ENCODE measurements at places on chromosomes 6 and 20. TPM values are rescaled to one million over a fixed set of nuclear protein-coding genes. Genes with fewer than 3 reads are reported as not detected.

DNA sequence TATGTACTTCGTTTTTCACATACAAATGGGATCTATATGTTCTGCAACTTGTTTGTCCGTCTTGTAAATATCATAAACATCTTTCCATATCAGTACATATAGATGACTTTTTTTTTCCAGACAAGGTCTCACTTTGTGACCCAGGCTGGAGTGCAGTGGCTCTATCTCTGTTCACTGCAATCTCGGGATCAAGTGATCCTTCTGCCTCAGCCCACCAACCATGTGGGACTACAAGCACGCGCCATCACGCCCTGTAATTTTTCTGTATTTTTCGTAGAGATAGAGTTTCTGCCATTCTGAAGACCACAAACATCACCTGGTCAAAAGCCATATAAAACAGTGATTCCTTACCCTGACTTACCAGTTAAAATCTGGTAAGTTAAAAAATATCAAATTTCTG is 37.7 kb upstream of the SYNCRIP start:
- DNase-seq = no peak

DNA sequence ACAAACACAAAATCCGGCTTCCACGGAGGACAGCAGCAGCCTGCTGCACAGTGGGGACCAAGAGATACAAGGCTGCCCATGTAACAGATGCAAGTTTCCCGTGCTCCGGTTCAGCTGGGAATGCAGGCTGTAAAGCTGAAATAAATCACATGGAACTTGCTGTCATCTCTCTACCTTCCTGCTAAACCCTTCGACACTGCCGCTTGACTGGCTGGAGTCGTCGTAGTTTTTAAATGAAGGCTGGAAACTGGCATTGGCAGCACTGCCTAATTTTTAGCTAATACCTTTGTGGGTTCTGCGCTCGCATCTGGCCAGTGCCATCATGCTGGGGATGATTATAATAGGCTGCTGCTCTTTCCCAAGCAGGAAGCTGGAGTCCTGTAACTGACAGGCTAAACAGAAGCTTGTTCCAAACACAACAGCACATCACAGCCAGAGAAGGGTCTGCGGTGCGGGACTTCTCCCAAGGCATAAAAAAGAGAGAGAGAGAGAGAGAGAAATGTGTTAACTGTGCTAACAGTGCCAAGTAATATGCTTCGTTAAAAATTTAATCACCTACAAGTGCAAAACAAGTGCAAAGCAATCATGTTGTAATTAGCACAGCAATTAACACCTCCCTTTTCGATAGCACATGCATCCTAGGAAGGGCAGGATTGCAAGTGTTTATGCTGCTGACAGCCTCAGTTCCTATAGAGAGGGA is 146.1 kb downstream of the TFAP2A start:
- no peak for DNase-seq

Gene COL9A3
- total RNA-seq = 0.35 TPM

DNA sequence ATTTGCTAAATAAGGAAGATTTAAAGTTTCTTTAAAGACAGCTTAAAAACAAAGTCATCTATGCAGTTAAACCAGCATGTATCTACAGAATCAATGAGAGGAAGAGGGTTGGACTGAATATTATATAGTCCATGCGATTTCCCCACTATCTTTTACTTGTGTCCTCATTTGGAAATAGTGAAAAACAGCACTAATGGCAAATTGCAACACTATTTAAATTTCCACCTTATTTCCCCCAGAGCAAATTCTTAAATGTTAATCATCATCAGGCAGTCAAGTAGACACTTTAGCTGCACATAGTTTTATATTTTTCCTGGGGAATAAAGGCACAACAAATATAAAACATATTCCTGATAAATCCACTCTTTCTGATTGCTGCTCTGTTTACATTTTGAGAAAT is 114.6 kb downstream of the LCA5 start:
- DNase-seq = no peak

GRCh38 chr6:107624541-107624940 is 134.6 kb downstream of the SOBP start:
- DNase-seq = no peak

DNA sequence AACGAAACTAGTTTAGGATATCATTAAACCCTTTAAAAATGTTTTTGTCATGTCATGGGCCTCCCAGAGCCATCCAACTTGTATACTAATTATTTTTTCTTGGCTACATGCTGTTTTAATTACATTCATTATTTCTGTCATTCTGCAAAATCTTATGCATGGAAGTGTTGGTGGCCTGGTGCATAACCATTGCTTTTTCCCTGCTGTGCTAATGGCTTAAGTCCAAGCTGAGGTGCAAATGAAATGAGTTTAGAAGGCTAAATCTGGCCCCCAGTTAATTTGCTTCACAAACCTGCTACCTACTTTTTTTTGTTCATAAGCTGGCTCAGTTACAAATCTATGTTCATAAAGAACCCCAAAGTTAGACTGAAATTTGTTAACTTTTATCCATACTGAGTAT is 1249.9 kb downstream of the EPHA7 start:
- no peak for DNase-seq

DNA sequence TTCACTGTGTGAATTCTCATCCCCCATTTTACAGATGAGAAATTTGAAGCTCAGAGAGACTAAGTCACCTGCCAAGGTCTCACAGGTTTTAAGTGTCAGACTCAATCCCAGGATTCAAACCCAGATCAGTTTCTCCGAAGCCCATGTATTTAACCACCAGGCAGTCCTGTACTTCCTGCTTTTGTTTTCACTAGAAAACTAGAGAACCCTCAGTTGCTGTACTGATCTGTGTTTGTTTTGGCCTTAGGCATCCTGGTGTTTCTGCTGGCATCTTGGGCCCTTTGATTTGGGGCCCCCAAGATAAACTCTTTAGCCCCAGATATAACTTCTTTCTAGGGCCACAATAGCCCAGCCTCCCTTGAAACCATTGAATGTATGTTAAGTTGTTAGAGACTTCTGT is 36.5 kb downstream of the PPP1R16B start:
- DNase-seq = no peak

Gene KCNQ5
- 15.8 TPM for total RNA-seq

GRCh38 chr20:41669708-41670263 is 51.6 kb upstream of the CHD6 start:
- DNase-seq = no peak

DNA sequence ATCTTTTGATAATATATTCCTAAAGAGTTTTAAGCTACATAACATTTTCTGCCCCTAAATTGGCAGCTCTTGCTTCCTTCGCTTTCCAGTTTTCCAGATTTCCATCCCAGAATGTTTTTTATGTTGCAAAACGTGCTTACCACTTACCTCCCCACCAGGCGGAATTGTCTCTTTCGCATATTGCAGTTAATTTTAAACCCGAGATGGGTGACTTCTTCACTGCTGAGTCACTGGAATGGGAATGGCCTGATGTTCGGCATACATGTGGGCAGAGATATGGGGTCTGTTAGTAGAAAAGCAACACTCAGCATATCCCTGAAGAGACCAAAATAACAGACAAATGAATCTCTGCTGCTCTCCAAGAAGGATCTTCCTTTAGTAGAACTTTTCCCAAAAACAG is 491.2 kb downstream of the PREX1 start:
- no peak for DNase-seq

DNA sequence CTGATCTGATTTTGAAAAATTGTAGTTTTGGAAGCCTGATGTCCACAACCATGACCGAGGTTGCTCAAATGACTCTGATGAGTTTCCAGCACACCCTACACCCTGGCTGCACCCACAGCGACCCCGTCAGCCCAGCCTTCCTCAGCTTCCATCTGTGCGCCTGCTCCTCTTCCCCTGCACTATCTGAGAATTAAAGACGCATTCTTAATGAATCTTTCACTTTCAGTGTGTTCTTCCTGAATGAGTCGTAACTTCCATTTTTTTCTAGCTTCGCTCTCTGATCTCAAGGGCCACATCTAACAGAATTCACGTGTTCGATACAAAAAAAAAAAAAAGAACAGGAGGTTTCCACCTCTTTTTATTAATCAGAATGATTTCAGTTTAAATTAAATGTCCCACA is 21.3 kb upstream of the RREB1 start:
- peak; percentile 64 for DNase-seq

GRCh38 chr6:126302191-126302590 is 37.7 kb upstream of the CENPW start:
- no peak for DNase-seq

DNA sequence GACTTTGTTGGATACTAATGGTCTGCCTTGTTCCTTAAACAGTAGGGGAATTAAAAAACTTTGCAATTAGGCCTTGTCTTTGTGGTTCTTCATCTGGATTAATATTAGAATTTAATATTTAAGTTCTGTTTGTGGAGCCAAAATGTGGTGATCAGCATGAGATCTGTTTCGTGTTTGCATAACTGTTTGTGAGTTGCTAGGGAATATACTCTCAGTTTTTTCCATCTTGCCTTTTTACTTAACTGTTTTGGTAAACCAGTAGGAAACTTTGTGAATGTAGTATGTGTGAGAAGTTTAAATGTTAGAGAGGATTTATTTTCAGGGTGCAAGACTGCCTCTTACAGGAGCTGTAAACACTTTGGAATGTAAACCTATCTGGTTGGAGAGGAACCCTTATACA is 35.6 kb downstream of the LRRC1 start:
- no peak for DNase-seq

GRCh38 chr6:5592886-5593519 is 331.7 kb downstream of the FARS2 start:
- DNase-seq = no peak

DNA sequence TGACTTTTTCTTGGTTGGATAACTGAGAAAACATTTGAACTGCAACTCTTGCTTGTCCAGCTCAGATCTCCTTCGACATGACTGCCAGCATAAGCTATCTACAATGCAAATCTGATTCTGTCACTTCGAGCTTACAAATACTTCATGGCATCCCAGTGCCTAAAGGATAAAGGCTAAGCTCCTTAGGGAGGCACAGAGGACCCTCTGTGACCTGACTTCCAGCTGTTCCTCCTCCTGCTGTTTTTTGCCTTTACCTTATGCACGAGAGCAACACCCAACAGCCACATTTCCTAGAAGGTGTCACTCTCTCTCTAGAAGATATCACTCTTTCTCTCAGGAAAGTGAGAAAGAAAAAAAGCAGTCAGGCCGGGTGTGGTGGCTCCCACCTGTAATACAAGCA is 23.4 kb downstream of the SLC17A5 start:
- DNase-seq = no peak

- no peak for DNase-seq
Measured at GRCh38 chr20:13205848-13206434, 15.1 kb upstream of the ISM1 start.

DNA sequence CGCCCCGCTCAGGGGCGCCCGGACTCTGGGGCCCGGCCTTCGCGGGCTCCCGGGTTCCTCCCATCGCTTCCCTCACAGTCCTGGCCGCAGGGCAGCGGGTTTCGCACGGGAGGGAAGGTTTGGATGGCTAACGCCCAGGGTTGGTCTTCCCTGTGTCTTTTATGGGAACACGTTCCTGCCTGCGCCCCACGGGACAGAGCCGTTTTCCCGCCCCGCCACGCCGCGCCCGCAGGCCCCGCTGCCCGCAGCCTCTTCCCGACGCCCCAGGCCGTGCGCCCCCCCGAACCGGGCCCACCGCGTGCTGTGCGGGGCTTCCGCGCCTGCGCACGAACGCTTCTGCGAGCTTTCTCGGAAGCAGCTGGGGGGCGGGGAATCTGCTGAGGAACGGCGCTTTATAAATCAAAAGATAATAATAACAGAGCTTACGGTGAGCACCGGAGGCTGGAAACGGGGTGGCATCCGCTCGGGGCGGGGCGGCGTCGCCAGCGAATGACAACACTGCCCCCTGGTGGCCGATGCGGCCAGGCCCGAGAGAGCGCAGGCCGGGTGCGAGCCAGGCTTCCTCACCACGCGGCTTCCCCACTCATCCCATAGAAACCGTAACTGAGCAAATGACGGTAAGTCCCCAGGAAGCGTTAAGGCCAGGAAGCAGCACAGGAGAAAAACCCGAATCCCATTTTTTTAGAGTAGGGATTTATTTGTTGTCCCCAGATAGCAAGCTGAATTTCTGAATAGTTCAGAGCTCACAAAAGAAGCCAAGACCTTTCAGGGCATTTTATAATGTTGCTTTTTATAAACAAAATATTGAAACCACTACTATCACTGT is 116.4 kb downstream of the MYLK4 start:
- peak; percentile 84 for DNase-seq

DNA sequence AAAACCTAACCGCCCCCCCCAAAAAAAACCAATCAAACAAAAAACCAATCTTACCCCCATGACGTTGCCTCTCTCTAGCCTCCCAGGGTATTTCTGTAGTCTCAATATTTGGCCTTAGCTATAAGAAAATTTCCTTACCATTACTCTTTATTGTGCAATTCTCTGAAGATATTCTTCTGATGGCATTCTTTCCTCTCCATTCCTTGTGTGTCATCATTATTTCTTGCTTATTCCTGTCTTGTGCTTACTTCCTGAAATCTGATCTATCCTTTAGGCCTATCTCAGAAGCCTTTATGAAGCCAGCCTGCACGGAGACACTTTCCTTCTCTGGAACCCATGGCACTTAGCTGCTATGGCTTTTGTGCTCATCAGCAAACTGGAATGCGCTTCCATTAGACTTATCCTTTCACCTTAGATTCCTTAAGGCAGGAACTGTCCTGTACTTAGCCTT is 65.9 kb upstream of the DDR1 start:
- no peak for DNase-seq

DNA sequence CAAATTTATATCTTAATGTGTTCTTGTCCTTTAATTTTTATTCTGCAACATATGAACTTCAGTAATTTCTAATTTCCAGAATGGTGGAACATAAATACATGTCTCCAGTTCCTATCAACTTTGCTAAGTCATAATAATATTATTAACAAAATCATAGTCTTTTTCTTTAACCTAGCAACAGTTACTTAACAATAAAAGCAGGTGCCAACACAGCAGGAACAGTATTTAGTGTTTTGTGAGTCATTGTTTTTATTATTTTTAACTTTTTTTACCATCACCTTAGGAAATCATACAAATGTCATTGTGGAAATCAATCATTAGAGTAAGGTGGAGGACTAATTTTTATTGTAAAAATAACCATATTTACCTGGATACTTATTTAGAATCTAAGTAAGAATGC is 133.5 kb downstream of the PLCB1 start:
- no peak for DNase-seq

All from activated naive CD8-positive, alpha-beta T cell treated with anti-CD3 and anti-CD28 coated beads for 36 hours (primary cell).